SHP77 treated with DMSO at 0.1 percent for 48 hours (cell line): ENCODE measurements at places on chromosomes 3 and 15.

DNA sequence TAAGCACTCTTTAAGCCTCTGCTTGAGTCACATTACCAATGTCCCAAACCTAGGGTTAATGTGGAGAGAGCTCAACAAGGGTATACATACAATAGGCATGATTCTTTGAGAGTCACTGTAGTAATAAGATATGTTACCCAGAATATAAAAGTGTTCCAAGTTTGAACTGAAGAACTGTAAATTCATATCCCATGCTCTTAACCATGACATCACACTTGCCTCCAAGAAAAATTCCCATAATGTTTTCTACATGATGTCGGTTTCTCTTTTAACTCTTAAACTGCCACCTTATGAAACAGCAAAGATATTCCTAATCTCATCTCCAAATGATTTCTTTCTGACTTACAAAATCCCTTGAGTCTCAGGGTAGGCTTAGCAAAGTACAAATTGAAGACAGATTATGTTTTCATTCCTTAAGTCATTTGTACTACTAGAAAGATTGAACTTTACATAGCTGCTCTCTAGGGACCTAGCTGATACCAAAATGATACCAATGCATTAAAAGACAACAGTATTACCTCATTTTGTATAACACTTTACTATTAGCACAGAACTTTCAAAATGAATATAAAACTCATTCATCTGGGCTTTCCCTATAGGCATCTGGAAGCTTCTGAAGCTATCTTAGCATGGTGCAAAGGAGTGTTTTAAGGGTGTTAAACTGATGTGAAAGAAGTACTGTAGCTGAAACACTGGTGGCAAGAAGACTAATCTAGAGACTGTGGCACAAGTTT, 127.1 kb downstream of the KCNMB2 start:
- no peak for DNase-seq

DNA sequence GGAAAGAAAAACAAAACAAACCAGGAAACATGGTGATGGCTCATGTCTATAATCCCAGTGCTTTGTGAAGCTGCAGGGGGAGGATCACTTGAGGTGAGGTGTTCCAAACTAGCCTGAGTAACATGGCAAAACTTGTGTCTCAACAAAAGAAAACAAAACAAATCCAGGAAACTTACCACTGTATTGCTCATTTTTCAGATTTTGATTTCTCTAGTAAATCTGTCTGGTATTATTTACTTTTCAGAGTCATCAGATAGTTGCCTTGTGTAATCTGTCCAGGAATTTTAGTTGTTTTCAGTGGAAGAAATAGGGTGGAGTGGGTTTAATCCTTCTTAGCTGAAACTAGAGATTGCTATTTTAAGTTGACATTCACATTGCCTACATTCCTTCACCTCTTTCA, 91.8 kb upstream of the ALCAM start:
- DNase-seq: no peak

DNA sequence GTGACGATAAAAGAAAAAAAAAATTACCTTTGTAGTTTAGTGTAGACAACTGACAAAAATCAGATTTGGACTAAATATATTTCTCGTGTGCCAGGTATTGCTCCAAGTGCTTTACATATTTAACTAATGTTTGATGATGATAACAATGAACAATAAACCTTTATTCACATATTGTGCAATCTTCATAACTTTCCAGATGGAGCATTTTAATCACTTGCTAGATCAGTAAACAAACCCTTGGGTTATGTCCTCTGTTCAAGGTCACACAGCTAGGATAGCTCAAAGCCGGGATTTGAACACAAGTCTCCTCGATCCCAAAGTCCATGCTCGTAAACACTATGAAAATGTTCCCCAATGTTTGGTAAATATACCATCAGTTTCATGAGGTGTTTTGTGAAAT, 14.5 kb downstream of the NCEH1 start:
- DNase-seq: no peak

- DNase-seq: no peak
These were observed 33.5 kb upstream of the CSPG5 start for GRCh38 chr3:47612178-47612577.

GRCh38 chr3:171541647-171542046, 81.4 kb upstream of the TNIK start:
- no peak for DNase-seq

GRCh38 chr3:166446291-166446690, 609.1 kb upstream of the BCHE start:
- no peak for DNase-seq

DNA sequence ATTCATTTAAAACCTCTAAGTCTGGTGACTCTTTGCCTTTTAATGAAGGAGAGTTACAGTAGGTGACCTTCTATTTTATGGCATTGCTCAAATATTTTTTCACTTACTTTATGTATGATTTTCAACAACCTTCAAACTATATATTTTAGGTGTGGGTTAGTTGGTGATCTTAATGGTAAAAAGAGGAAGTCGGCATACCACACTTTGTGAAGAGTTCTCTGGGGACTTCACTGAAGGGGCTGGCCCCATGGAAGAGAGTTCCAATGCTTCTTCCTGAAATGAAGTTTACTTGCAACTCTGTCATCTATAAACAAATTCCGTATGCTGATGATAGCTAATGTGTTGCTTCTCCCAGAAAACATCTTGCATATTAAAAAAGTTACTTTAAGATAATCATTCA, 647.0 kb upstream of the SGO1 start:
- DNase-seq: no peak

- no peak for DNase-seq
These were observed 37.2 kb downstream of the B3GNT5 start for GRCh38 chr3:183290216-183290615.

- DNase-seq: no peak
These were observed 53.1 kb upstream of the ULK4 start for GRCh38 chr3:42014921-42015533.

DNA sequence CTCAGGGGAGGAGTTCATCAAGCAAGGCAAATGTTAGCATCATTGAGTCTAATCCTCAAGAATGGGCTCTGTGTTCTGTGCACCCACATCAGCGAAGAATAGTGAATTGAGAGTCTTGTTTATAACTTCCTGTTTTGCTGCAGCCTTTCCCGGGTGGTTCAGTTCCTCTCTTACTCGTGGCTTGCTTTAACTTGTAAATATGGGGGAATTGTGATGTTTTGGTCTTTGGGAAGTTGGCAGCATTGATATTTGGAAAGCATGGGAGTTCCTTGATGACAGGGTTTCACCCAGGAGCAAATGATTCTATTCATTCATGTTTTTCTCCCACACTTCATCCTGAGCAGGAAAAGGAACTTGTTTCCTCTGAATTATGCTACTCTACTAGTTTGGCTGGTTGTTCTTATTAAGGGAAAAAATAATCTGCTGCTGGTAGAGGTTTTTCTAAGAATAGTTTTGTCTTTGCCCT, 40.4 kb downstream of the GPD1L start:
- no peak for DNase-seq

- DNase-seq: no peak
These were observed 15.3 kb downstream of the PYDC2 start for GRCh38 chr3:191476066-191476772.

- no peak for DNase-seq
These were observed 57.0 kb downstream of the DUT start for GRCh38 chr15:48388016-48388851.

GRCh38 chr3:14549256-14549919, 9.2 kb upstream of the GRIP2 start:
- DNase-seq: no peak

- no peak for DNase-seq
These were observed 70.2 kb downstream of the APBA2 start for GRCh38 chr15:28955993-28956421.

- no peak for DNase-seq
These were observed 2.8 kb downstream of the APOD start for GRCh38 chr3:195580744-195581443.

DNA sequence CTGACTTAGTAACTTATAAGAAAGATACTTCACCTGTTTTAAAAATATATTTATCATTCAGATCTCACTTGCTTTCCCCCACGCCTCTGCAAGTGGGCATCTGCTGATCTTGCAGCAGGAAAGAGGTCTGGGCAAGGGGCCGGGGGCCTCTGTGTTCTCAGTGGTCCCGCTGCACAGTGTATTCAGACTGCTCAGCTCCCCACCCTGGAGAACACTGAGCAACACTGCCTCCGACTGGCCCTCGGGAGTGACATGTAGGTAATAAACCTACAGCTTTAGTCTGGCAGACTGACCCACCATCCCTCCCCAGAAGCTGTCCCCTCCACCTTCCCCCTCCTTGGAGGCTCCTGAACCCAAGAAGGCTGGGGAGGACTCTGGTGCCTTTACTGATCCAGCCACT, 43.8 kb downstream of the GABRB3 start:
- no peak for DNase-seq

DNA sequence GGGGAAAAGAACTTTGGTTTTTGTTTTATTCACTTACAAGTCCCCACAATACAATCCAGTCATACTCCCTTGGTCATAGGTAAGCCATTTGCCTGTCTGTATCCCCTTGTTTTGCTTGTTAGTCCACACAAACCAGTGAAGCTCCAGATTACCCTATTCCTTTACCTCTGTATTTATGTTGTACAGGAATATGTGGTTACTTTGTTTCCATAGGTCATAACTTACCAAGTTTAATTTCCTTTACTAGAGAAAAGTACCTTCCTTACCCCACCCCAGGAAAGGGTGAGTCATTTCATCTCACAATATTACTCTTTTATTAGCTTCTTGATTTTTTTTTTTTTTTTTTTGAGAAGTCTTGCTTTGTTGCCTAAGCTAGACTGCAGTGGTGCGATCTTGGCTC, 113.4 kb upstream of the LRRFIP2 start:
- DNase-seq: no peak

DNA sequence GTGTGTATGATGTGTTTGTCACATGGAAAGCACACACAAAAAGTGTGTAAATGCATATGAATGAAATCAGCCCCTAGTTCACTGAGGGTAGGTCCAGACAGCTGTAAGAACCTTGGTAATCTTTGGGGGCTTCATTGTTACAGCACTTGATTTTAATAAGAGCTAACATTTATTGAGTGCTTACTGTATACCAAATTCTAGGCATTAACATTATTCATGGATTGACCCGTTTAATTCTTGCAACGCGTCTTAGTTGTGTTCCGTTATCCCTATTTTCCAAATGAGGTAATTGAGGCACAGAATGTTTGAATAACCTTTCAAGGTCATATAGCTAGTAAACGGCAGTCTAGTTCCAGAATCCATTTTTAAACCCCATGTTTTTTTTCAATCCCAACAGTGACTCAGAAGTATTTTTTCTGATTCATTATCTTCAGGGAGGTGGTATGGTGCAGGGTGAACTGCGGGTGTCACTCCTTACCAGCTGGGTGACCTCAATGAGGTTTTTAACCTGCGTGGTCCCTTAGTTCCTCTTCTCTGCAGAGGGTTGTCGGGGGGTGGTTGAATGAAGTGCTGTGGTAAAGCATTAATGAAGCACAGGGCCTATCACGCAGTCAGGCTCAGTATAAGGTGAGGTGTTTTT, 14.2 kb downstream of the RAB8B start:
- no peak for DNase-seq

DNA sequence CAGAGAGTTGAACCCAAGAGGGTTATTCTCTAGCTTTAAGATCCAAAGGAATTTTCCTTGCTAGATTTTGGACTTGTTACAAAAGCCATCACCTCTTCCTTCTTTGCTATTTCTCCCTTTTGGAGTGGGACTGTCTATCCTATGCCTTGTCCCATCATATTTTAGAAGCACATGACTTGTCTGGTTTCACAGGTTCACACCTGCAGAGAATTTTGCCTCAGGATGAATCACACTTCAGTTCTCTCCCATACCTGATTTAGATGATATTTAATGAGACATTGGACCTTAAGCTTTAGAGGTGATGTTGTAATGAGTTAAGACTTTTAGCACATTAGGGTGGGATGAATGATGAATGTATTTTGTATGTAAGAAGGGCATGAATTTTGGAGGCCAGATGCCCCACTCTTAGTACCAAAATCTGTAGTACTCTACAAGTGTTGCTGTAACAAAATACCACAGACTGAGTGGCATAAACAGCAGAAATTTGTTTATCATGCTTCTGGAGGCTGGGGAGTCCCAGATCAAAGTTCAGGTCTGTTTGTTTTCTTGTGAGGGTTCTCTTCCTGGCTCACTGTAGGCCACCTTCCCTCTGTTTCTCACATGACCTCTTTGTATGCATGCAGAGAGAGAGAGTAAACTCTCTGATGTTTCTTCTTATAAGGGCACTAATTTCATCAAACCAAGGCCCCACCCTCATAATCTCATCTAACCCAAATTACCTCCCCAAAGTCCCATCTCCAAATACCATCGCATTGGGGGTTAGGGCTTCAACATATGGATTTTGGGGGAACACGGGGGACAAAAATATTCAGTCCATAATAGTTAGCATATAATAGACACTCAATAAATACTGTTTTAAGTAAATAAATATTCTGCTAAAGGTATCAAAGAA, 10.0 kb downstream of the LNP1 start:
- DNase-seq: no peak

DNA sequence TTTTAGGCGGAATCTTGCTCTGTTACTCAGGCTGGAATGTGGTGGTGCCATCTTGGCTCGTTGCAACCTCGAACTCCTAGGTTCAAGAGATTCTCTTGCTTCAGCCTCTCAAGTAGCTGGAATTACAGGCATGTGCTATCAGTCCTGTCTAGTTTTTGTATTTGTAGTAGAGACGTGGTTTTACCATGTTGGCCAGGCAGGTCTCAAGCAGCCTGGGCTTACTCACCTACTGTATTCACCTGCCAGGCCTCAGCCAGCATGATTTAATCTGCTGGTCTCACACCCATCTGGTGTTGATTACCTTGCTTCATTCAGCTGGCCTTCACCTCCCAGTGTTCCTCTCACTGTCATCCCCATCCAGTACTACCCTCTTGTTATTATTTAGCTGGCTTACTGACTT, 102.0 kb downstream of the IL12A start:
- DNase-seq: no peak

DNA sequence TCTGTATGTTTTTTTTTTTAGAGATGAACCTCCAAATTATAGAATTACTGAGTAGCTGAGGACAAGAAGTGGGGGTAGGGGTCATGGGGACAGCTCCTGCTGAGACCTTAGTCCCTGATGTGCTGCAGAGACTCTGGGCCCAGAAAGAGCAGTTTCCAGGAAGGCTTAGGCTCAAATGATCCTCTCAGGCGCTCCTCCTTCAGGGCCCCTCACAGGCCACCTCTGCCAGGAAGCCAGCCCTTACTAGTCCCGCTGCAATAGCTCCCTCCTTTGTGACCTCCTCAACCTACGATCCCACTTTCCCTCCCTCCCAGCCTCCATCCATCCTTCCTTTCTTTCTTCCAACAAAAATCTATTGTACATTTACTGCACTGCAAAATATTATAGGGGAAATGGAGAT, 24.6 kb downstream of the SLC28A1 start:
- no peak for DNase-seq

- DNase-seq: no peak
These were observed 775.3 kb upstream of the ARPP21 start for GRCh38 chr3:34864011-34864410.

DNA sequence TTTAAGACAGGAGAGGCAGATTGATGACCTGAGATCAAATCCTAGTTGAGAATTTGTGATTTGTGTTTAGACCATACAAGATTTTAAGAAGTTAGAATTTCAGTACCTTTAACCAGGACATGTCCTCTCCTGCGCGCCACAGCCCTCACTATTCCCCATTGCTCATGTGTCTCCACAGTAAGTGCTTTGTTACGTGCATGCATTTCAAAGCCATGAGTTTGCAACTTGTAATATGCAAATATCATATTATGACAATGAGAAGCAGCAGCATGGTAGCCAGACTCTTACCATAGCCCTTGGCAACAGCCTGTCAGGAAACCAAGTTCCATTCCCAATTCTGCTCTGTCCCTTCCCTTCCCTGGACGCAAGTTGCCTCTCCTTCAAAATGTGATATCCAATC, 73.3 kb upstream of the ATP13A5 start:
- DNase-seq: no peak
